H1 (cell line): ENCODE measurements at places on chromosomes 16 and 17. TPM values are rescaled to one million over a fixed set of nuclear protein-coding genes. Genes with fewer than 3 reads are reported as not detected.
A peak's percentile ranks its signal among the peaks of the same experiment; 100 is the strongest.

The CENPX gene
- total RNA-seq = 111 and 116 TPM in 2 replicates

- peak; percentile 60 for DNase-seq
Measured at GRCh38 chr17:1147664-1148063, 32.1 kb downstream of the ABR start.

DNA sequence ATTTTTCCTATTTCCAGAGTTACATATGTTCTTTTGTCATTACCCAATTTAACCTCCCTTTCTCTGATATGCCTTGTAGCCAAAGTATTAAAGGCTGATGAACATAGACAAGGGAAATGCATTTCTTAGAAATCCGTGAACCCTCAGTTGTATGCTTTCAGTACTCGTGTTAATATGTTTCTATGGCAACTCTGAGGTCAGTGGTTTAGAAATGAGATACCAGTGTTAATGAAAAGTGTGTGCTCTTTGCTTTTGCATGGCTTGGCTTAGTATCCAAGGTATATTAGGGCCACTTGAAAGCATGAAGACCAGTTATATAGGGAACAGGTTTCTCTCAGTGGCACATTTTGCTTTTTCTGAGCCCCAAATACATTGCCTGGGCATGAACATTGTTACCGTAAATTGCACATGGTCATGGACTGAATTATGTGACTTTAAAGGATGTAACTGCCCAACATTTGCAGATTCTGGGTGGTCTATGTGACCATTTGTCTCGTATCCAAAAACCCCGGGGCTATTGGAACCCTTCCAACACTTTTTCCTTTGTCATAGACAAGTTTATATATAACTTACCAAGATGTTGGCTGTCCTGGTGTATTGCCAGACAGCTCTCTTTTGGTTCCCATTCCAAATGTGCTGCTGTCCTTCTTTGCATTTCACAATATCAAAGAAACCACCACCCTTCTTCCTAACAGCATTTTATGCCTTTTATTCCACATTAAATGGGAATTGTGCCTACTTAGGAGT lies 17.5 kb downstream of the ABHD15 start:
- DNase-seq = no peak

The ITGAX gene
- total RNA-seq = not detected in 2 replicates

The DNAH3 gene
- 0.71 and 0.78 TPM in 2 replicates for total RNA-seq

DNA sequence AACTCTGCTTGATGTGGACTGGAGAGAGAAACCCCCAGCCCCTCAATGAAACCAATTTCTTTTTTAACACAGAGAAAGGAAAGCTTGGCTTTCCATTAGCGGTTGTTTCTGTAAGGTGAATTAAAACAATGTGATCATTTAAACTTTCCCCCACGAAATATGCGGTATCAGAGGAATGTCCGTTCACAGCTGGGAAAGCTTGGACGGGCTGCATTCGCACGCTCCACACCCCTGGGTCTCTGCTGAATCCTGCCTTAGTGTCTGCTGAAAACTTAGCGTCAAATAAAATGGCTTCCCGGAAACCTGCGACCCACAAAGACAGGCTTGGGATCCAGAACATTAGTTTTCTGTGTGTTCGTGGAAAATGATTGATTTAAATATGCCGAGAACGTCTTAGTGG lies 71.7 kb downstream of the C16orf95 start:
- DNase-seq = no peak

GRCh38 chr17:56785405-56785804 lies 48.3 kb downstream of the C17orf67 start:
- no peak for DNase-seq

The NAGS gene
- 5.1 TPM in 2 replicates for total RNA-seq

- DNase-seq = no peak
Measured at GRCh38 chr17:40538019-40538935, 27.0 kb downstream of the CCR7 start.

DNA sequence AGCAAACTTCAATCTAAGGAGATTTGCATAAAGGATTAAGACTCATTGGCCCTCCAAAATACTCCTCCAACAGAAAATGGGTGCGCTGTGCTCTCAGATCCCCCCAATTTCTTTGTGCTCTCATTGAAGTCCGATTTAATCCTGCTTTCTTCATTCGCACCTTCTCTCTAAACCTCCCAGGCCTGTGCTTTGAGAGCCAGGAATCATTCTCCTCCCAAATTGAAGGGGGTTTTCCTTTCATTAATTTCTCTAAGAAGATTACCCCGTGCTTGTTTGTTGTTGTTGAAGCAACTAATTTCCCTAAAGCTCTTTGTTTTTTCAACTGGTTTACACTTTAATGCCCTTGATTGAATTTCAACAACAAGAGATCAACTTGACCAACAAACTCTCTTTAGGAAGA lies 304.2 kb upstream of the IRX3 start:
- peak; percentile 19 for DNase-seq

The HOXB5 gene
- total RNA-seq = not detected in 2 replicates

- no peak for DNase-seq
Measured at GRCh38 chr17:61118871-61119270, 280.8 kb upstream of the TBX2 start.
